ENCODE measurements at places on chromosomes 5 and 9. TPM values are rescaled to one million over a fixed set of nuclear protein-coding genes. Genes with fewer than 3 reads are reported as not detected.

DMRT3 gene
- not detected for total RNA-seq

DNA sequence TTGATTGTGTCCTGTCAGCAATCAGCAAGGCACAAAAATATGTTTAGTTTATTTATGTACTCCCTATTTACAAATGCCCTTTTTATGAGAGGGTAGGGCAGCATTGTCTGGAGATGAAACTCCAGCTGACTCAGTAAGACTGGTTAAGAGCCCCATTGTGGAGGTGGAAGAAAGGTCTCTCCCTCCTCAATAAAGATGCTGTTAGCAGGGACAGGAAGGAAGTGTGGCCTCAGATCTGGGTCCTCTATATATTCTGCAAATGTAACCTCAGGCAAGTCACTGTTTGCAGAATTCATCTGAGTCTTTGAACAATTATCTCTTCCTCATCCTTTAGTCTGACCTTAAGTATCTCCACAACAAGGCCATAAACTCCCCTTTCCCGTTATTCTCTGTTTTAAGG is 48.3 kb upstream of the TRAF1 start:
- DNase-seq: no peak

GRCh38 chr9:98150164-98150563 is 31.1 kb upstream of the TRIM14 start:
- DNase-seq: no peak

- DNase-seq: no peak
These were observed 306.4 kb downstream of the NTRK2 start for GRCh38 chr9:84975926-84976325.

DNA sequence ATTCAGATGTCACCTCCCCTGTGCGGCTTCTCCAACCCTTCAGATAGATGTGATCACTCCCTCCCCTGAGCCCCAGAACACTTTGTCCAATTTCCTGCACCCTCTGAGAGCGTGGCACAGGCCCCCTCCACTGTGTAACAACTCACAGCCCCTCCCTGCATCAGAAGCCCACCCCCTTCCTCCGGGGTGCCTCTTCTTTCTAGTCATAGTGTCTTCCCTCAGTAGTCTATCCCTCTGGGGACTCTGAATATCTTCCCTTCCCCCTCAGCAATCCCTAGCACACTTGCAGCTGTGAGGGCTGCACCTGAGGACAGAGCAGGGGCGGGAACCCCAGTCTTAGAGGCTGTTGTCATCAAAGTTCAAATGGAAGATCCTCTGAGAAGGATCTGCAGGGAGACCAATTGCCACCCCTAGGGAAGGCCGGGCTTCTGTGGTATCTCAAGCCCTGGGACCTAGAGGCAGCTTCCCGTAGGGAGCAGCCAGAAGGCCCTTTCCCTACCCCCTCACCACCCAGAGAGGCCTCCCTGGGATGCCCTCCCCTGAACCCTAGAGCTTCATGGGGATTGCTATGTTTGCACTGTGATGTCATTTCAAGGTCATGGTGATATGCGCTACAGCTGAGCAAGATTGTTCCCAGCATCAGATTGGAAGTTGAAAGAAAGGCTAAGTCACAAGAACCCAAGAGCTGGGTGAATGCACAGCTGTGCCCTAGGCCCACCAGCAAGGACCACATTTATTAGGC is 70.7 kb downstream of the THBS4 start:
- DNase-seq: no peak

- peak; percentile 29 for DNase-seq
These were observed 127.9 kb downstream of the EFNA5 start for GRCh38 chr5:107542831-107543231.
